NCI-H446 treated with DMSO at 0.1 percent for 48 hours (cell line): ENCODE measurements at places on chromosomes 3 and 15.
A peak's percentile ranks its signal among the peaks of the same experiment; 100 is the strongest.

DNA sequence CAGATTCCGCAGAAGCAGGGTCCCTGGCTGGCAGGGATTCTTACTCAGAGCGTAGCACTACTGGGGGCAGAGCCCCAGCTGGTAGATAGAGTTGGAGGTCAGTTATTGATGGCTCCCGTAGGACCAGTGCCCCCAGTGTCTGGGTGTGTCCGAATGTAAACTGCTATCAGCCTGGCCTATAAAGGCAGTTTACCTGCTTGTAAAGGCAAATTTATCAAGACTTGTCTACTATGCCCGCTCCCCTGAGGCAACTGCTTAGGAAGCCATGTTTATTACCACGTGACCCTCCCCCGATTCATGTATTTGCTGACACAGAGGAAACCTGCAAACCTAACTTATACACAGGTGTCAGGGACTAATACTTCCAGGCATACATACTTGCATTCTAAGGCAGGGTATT lies 607 bp upstream of the PPP1R14D start:
- DNase-seq, result no peak

GRCh38 chr15:96606617-96607016 lies 276.1 kb downstream of the NR2F2 start:
- no peak for DNase-seq

- DNase-seq, result no peak
Measured at GRCh38 chr3:48982686-48983085, 7.4 kb upstream of the P4HTM start.

GRCh38 chr3:123652342-123652984 lies 67.6 kb upstream of the HACD2 start:
- peak; percentile 28 for DNase-seq

DNA sequence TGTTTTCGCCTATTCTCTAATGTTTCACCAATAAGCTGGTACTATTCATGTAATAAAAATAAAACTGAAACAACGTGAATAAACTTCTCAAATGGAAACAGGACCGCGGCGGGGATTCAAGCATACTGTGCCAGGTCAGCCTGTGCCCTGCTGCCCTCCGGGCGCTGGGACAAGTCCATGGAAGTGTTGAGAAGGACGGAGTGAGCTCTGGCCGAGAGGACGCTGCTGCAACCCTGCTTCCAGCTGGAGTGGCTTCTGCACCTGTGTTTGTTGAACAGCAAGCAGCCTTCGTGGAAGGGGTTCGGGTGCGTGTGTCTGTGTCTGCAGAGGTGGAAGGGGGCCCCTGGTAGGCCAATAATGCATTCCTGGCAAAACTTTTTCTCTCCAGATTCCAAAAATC lies 50.0 kb upstream of the PCSK6 start:
- no peak for DNase-seq

DNA sequence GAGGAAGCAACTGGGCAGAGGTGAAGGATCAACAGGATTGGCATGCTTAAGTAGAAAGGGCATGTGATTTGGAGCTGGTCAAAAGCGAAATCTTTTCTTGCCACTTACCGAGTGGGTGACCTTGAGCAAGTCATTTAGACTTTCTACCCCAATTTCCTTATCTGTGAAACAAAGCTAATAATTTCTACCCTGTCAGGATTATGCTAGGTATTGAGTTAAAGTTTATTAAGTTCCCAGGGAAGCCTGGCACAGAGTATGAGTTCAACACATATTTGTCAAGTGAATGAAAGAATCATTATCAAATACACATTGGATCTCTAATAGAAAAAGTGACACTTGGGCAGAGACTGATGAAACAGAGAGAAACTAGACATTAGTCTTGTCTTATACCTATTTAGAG lies 66.4 kb upstream of the FRMD4B start:
- no peak for DNase-seq

- no peak for DNase-seq
Measured at GRCh38 chr3:123447749-123448517, 957 bp downstream of the ADCY5 start.

DNA sequence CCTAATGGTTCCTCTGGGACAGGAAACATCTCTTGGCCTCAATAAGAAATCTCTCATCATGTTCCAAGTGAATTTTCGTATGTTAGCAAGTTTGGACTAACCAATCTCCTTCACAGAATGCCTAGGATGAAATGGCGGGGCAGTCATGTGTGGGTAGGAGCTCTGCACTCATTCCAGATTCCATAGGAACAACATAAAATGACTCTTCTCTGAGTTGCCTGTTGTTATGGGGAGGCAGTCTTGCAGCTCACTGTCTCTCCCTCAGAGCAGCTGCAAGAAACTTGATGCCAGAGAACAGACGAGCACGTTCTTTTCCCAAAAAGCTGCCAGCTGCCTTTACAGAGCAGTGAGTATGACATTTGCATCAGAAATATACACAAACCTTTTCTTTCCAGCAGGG lies 34.1 kb downstream of the SPATA12 start:
- DNase-seq, result no peak

DNA sequence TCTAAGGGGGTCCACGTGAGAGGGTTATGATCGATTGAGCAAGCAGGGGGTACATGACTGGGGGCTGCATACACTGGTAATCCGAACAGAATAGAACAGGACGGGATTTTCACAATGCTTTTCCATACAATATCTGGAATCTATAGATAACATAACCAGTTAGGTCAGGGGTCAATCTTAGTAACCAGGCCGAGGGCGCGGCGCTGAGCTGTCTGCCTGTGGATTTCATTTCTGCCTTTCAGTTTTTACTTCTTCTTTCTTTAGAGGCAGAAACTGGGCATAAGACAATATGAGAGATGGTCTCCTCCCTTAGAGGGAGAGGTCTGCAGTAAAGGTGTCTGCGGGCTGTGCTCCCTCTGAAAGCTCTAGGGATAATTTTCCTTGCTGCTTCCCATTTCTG lies 261.3 kb downstream of the XXYLT1 start:
- DNase-seq, result no peak

DNA sequence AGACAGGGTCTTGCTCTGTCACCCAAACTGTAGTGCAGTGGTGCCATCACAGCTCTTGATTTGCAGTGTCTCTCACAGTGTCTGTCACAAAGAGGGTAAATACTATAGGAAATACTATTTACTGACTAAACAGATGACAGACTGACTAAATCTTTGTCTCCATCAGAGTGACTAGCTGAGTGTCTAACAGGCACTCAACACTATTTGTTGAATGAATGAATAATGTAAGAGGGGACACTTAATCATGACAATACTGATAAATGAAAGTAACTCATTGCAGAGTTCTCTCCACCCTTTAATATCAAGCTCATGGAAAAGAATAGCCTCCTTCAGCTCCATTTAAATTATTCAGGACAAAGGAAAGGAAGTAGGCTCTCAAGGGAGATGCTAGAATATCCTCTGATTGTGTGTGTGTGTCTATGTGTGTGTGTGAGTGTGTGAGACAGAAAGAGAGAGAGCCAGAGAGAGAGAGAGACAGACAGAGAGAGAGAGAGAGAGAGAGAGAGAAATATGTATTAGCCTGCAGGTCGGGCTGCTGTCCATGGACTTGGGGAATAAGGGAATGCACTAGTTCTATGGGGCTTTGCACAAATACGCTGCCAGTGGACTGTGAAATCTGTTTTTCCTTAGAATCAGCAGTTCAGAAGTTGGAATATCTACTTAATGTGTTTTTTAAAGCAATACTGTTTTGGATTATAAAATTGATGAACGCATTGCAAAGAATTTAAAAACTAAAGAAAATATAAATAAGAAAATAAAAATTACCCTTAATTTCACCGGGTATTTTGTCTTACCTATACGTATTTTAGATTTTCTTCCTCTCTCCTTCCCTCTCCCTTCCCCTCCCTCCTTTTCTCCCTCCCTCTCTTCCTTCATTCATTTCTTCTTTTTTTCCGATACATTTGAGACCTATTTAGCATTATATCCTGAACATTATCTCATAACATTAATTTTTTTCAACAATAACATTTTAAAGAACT lies 132.9 kb upstream of the LRIG1 start:
- DNase-seq, result no peak

DNA sequence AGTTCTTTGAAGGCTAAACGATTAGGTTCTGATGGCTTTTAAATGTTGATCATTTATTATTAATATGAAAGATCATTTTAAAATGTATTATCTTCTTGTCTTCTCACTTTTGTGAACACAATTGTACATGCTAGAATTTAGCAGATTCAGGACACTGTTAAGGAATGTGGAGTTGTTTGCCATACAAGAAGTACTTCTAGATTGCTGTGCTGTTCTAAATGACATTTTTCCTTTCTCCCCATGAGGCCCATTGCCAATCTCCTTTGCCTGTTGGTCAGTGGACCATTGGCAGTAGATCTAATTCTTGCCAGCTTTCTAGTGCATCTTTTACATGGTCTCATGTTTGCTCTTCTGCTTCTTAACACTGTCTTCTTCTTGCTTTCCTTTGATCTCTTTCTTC lies 242.3 kb downstream of the MECOM start:
- DNase-seq, result no peak

DNA sequence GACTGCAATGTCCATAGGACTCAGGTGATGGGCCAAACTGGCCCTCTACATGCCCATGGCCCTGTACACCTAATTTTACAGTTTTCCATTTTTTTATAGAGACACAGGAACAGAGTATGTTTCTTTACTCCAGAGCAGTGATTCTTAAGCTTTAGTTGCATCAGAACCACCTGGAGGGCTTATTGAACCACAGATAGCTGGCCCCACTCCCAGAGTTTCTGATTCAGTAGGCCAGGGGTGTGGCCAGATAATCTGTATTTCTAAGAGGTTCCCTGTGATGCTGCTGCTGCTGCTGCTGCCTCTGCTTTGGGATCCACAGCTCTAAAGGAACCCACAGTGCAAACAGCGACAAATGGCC lies 5.1 kb downstream of the RBP1 start:
- peak; percentile 54 for DNase-seq

DNA sequence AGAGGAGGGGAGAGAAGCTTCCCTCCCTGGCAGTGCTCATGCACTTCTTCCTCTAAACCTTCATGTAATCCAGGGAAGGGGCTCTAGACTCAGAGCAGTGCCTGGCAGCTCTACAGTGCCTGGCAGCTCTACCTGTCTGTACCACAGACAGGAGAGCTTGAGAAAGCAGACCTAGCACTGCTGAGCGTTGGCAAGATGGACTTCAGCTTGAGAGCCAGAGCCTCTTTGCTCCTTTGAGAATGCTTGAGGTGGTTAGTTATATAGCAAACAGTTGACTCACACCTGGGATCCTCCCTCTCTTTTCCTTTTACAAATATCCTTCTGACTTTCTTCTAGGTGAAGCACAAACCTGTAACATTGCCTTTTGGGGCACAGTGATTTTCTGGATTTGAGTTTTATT lies 20.9 kb downstream of the FBXO22 start:
- DNase-seq, result no peak

GRCh38 chr3:54087581-54088410 lies 34.6 kb upstream of the CACNA2D3 start:
- no peak for DNase-seq

DNA sequence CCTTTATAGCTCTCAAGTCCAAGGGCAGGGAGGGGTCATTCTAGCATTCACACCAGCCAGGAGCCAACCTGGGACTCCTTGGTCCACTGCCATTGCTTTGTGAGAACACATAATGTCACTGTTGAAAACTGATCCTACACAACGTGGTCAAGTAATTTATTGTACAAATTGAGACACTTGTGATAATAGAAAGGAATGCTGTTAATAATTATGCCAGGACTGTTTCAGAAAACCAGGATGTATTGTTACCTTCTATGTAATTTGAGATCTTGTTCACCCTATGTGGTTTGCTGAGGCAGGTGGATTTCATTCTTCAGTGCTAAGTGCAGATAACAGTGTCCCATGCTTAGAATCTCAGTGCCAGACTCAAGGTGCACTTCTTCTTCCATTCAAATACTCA lies 33.3 kb downstream of the TMCO5A start:
- DNase-seq, result no peak

GRCh38 chr3:171200750-171201088 lies 174.2 kb upstream of the SLC2A2 start:
- no peak for DNase-seq

- no peak for DNase-seq
Measured at GRCh38 chr15:80923668-80924067, 66.0 kb downstream of the MESD start.

- no peak for DNase-seq
Measured at GRCh38 chr3:31575448-31575847, 42.7 kb downstream of the STT3B start.

- DNase-seq, result no peak
Measured at GRCh38 chr3:151445273-151446001, 15.4 kb downstream of the IGSF10 start.

GRCh38 chr15:72503147-72503546 lies 29.0 kb downstream of the ARIH1 start:
- no peak for DNase-seq

- DNase-seq, result no peak
Measured at GRCh38 chr15:89023311-89023961, 64.8 kb upstream of the ABHD2 start.

DNA sequence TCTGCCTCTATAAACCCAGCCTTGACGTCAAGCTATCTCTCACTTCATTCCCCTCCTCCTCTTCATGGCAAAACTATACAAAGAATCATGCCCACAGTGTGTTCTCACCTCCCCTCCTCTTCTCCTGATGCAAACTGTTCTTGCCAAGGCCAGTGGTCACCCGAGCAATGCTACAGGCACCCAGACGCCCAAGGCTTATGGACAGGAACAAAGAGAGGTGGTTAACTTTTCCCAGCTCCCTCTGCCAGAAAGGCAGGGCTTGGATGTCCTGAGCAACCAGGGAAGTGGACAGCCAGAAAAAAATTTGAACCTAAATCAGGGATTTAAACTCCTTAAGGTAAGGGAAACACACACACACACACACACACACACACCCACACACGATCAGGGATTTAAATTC lies 5.1 kb downstream of the SLC41A3 start:
- no peak for DNase-seq

- DNase-seq, result no peak
Measured at GRCh38 chr3:110031975-110032374, 694.6 kb upstream of the DPPA4 start.

DNA sequence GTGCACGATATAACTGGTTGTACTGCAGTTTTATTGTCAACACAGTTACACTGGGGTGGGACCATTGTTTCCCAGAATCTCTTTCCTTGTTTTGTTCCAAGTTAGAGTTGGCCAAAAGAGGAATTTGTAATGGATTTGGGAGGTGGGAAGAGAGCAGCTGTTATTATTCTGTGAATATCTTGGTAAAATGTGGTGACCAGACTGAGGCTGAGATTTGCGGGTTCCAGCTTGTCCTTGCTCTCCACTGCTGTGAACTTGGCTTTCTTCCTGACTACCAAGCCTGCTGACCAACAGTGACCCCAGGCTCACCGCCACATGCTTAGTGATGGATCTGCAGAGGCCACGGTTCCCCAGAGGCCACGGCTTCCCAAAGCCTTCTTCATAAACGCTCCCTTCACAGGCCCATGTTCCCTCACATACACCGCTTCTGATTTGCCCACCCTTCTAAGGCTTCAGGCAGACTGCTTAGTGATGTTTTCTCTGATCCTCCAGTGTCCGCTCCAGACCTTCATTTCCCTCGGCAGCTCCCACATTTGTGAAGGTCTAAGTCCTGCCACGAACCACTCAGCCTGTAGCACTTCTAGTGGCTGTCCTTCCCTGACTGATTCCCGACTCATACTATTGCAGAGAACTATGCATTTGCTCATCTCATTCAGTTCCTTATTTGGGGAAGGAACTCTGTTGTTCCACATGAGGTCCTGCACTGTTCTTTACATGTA lies 525.5 kb upstream of the RGMA start:
- no peak for DNase-seq
